ENCODE measurements at places on chromosomes 5 and 9. TPM values are rescaled to one million over a fixed set of nuclear protein-coding genes. Genes with fewer than 3 reads are reported as not detected.

Gene LOX
- 4.6 TPM for total RNA-seq

Gene PFN3
- total RNA-seq = not detected

Gene WDR38
- total RNA-seq = not detected

Gene ORM2
- not detected for total RNA-seq

Gene EQTN
- total RNA-seq = not detected

Gene SHISAL2B
- total RNA-seq = not detected

Gene TTC16
- 0.06 TPM for total RNA-seq

Gene SLC34A3
- not detected for total RNA-seq

Gene ADAMTS12
- 25.6 TPM for total RNA-seq

Gene FUT7
- not detected for total RNA-seq

Gene DPYSL3
- total RNA-seq = 202 TPM

Gene SPINK6
- not detected for total RNA-seq

Gene GDA
- 0.18 TPM for total RNA-seq

Gene TLE1
- 3.4 TPM for total RNA-seq

Data from cardiac muscle cell (in vitro differentiated cells and primary cell).